ENCODE measurements at places on chromosomes 2 and 18.

DNA sequence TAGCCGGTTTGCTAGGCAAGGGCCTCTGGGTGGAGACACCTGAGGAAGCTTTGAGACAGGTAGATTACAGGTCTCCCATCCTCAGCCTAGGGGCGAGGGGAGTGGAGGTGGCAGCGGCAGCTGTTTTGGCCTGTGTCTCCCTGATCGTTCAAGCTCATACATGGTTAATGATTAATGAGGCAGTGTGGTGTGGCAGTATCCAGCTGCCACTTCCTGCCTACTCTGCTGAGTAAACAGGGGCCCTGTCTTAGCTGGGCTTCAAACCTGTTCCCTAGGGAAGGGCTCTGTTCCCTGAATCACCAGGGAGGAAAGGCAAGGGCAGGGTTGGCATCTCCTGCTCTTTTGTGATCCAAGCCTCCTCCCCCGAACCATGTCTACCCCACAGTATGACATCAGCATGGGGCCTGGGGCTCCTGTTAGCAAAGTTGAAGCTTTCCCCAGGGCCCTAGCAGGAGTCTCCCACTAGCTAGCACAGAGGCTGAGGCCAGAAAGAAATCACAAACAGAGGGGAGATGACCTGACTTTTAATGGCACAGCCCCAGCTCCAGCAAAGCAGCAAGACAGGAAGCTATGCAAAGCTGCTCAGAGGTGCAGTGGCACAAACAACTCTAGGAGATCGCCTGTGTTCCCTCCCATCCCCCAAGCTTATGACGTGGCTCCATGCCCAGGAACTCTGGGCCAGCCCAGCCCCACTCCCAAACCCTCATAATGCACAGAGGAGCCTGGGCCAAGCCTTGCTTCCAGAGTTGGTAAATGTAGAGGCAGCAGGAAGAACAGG lies 3.7 kb upstream of the TUBA4B start:
- DNase-seq: peak; percentile 77

GRCh38 chr2:144374163-144374661 lies 145.7 kb downstream of the ZEB2 start:
- no peak for DNase-seq

DNA sequence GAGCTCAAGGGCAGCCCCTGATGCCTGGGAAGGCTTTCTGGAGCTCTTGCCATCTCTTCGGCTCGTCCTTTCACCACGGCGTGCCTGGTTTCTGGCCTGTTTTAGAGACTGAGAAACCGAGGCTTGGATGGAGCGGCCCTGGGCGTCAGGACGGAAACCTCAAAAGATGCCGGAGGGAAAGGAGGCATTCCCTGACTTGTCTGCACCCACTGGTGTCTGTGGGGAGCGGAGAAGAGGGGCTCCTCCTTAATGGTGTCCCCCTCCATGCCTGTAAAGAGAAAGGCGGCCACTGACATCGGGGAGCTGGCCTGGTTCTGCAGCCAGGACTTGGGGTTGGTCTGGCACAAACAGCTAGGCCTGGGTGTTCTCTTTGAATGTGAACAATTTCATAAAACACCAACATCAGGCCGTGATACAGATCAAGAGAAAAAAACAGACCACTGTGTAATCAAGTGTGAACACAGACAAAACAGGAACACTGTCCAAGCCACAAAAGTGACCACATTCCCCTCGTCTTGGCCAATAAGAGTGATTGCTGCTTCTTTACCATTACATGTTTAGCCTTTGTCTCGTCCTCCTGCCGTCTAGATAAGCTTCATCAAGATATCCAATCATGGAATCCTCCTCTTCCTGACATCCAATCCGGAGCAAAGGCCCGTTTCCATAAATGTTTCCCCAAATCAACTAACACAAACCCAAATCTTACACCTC lies 633 bp upstream of the ILKAP start:
- DNase-seq: no peak

- no peak for DNase-seq
These were observed 119.0 kb upstream of the REV1 start for GRCh38 chr2:99608861-99609260.

DNA sequence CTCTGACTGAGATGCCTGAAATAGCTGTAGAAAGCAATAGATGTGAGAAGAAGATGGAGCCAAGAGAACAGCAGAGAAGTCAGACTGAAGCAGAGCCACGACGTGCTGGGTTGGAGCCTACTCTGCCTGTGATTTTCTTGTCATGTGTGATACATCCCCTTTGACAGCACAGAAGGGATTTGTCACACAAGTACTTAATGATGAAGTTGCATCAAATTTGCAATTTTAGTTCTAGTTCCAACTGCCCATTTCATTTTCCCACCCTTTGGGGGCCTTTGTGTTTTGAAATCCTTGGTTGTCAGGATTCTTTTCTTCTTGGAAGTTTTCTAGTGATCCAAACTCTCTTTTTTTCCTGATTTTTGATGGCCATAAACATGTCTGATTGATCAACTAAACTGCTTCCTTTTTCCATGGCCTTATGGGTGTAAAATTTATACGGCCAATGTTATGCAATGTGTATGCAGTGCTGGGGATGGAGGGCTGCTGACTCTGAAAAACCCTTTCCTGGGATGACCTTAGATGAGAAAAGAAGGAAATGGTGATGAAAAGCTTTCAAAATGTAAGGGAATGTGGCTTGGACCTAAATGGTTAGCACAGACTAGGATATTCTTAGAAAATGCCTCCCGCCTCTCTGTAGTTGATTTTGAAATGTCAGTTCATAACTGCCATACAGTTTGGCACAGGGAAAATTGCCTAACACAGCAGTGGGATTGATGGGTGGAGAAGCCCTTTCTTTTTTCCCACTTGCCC lies 9.6 kb upstream of the B3GNT2 start:
- DNase-seq: no peak

Measured in right hindlimb (tissue), 1 donor.